ENCODE measurements at places on chromosomes 1 and 21.

DNA sequence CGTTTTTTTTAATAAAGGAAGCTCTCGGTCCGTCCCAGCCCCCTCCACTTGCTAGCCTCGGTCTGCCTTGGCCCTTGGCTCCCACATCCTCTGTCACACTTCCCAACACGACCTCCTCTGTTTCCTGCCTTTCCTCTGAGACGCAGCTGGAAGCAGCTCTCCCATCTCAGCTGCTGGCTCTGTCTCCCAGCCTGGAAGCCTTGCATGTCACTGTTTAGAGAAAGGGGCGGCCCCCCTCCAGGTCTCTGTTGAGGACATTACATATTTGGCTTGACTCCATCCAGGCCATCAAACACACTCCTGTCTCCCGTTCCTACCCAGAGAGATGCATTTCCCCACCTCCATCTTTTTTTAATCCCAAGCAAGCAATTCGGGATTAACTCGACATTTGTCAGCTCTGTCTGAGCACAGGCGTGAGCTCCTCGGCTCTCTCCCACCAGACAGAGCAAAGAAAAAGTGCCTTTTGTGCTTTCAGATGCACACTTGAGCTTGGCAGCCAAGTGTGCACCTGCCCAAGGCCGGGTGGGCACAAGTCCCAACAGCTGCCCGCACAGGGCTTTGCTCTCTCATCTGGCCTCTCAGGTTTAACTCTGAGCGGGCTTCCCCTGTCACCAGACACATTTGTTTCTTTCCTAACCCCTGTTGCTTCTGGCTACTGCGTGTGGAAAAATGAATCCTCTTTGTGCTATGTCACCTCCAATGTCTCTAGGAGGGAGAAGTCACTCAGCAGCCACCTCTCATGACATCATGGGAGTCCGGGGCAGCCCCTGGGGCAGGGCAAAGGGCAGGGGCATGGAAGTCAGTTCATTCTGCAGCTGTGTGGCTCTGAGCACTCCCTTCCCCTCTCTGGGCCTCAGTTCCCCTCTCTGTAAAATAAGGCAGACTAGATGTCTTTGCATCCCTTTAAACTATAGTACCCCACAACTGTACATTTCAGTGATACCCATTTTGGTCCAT is 108.3 kb downstream of the KCND3 start:
- H3K4me3 ChIP-seq = no peak overlapping the region
- H3K27me3 ChIP-seq = peaks cover 4% of the 10 kb centered on the region
- no peak for DNase-seq
- no peak overlapping the region for H3K27ac ChIP-seq

GRCh38 chr1:44220001-44220751 is 6.9 kb downstream of the DMAP1 start:
- no peak for DNase-seq
- no peak overlapping the region for H3K4me3 ChIP-seq
- peaks cover 47% of the 10 kb centered on the region for H3K36me3 ChIP-seq
- H3K4me1 ChIP-seq = peaks cover 7% of the 10 kb centered on the region

DNA sequence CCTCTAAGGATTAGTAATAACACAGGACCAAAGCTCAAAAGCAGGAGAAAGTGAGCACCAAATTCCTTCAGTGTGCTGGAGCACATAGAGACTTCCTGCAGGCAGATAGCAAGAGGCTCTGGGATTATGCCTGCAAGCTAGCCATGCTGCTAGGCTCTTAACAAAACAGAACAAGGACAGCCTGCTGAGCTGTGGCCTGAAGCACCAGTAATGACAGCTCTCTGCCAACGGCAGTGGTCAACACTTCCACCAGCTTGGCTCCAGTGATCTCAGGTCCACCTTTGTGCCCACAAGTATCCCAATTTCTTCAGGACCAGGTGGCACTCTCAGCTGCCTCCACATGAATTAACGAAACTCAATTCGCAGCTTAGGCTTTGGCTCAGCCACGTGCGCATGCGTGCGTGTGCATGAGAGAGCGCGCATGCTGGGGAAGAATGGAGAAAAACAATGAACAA is 64.2 kb downstream of the SLC45A1 start:
- no peak for DNase-seq
- H3K27me3 ChIP-seq = no peaks in the 10 kb centered on the region
- H3K27ac ChIP-seq = no peak overlapping the region
- H3K36me3 ChIP-seq = peaks cover 10% of the 10 kb centered on the region
- H3K4me1 ChIP-seq = peaks cover 94% of the 10 kb centered on the region

DNA sequence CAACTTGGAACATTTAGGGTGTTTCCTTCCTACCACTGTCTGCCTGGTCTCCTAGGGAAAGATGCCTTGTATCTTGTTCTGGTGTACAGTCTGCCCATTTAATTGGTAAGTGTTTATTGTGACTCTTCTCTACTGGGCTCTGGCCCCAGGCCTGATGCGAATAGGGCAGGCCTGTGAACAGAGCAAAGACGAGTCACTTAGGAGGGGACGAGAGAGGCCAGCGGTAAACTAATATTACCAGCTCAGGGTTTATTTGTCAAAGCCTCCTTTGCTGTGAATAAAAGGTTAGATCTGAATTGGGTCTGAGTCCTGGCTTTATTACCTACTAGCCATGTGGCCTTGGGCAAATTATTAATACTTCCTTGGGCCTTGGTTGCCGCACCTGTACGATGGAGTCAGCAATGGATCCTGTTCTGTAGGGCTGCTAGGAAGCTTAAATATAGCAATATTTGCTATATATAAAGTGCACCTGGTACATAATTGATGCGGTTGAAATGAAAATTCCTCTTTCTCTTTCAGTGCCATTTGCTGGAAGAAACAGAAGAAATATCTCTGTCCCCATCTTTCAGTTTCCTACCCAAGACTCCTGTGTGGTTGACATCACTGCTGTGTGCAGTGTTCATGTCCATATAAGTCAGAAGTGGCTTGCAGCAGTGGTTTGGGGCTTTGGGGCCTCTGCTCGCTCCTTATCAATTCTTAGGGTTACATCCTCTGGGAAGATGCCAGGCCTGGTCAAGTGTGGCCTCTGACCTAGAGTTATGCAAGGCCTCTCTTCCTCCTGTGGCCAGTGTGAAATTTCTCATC is 32.4 kb downstream of the MAPKAPK2 start:
- H3K4me1 ChIP-seq = peaks cover 86% of the 10 kb centered on the region
- H3K4me3 ChIP-seq = no peak overlapping the region

GRCh38 chr21:29145354-29145782 is 14.9 kb downstream of the MAP3K7CL start:
- no peak for DNase-seq
- H3K27ac ChIP-seq = no peak overlapping the region
- no peaks in the 10 kb centered on the region for H3K27me3 ChIP-seq
- H3K36me3 ChIP-seq = no peaks in the 10 kb centered on the region
- H3K4me1 ChIP-seq = no peaks in the 10 kb centered on the region

DNA sequence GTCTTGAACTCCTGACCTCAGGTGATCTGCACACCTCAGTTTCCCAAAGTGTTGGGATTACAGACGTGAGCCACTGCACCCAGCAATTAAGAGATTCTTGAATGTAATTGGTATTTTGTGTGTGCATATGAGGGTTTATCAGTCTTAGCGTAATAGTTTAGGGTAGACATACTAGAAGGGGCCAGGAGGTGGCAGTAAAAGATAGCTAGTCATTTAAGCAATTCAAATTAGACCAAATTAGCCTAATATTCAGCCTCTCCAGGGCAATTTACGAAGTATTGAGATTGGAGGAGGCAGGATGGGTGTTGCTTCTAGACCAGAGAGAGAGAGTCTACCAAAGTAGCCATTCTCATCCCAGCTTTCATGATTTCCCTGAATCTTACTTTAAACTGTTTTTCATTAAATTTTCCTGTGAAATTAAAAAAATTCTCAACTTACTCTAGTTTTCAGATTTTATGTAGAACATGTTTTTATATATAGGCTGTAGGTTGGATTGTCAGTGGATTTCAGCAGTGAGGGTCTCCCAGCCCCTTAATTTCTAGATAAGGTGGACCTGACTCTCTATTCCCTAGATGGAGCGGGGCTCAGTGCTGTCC is 119.7 kb downstream of the HHAT start:
- H3K27ac ChIP-seq = no peak overlapping the region
- no peak overlapping the region for H3K4me3 ChIP-seq
- peaks cover 14% of the 10 kb centered on the region for H3K4me1 ChIP-seq
- H3K36me3 ChIP-seq = no peaks in the 10 kb centered on the region
- no peaks in the 10 kb centered on the region for H3K27me3 ChIP-seq

DNA sequence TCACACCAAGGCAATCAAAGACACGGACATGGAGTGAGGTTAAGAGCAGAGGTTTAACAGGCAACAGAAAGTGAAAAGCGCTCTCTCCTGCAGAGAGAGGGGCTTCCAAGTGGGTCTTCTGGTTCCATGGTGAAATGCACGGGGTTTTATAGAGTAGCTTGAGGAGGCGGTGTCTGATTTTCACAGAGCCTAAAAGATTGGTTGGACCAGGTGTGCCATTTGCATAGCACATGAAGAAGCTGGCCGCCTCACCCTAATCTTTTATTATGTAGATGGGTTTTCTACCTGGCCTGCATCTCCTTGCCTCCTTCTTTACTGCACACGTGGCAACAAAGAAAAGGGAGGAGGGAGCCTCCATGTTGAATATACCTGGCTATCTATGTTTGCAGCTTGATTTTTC is 197.3 kb downstream of the RYR2 start:
- H3K27ac ChIP-seq = no peak overlapping the region
- no peaks in the 10 kb centered on the region for H3K36me3 ChIP-seq
- no peak overlapping the region for H3K4me3 ChIP-seq
- H3K4me1 ChIP-seq = no peaks in the 10 kb centered on the region
- no peaks in the 10 kb centered on the region for H3K27me3 ChIP-seq
- no peak for DNase-seq

DNA sequence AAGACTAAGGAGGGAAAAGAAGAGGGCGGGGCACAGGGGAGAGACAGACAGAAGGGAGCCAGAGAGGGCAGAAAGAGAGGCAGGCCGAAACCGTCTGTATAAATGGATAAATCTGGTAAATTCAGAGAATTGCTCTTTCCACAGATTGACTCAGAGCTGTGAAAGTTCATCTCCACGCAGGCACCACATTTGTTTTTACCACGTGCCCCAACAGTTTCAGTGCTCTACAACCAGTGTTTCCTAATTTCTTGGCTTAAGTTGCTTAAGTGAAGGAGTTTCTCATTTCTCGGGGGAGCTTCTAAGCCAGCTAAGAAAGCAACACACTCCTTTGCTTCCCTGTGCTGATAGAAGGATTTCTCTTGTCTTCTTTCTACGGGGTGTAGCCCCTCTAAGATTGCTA is 87.1 kb downstream of the ENAH start:
- no peak overlapping the region for H3K27ac ChIP-seq
- DNase-seq = no peak
- no peak overlapping the region for H3K4me3 ChIP-seq
- no peaks in the 10 kb centered on the region for H3K36me3 ChIP-seq
- peaks cover 3% of the 10 kb centered on the region for H3K27me3 ChIP-seq
- H3K4me1 ChIP-seq = no peaks in the 10 kb centered on the region

DNA sequence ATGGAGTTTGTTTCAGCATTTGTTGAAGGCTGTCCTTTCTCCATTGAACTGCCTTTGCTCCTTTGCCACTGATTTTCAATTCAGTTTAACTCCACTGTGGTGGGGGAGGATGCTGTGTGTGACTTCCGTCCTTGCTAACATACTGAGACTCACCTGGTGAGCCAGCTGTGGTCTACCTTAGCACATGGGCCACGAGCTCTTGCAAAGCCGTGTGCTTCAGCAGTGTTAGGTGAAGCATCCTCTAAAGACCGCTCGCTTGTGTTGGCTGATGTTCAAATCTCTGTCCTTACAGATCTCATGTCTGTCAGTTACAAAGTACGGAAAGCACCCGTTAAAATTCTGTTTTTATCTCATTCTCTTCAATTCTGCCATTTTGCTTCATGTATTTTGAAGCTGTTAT is 3.6 kb upstream of the SPATC1L start:
- no peak overlapping the region for H3K27ac ChIP-seq
- H3K36me3 ChIP-seq = no peaks in the 10 kb centered on the region
- peaks cover 5% of the 10 kb centered on the region for H3K4me1 ChIP-seq
- no peak overlapping the region for H3K4me3 ChIP-seq

DNA sequence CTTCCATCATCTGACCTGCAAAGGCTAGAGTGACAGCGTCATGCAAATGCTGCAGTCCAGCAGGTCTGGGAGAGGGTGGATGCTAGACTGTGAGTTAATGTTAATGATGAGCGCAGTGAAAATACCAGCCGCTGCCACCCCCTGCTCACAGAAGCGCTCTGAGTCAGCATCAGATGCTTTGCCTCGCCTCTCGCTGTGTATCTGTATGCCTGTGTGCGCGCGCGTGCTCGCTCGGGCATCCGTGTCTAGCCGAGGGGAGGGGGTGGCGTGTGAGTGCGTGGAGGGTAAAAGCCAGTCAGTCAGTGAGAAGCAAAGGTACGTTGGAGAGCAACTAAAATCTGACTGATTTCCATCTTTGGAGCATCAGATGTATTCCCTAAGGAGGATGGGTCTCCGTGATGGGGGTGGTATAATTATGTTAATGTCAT is 858.7 kb downstream of the USP25 start:
- no peak overlapping the region for H3K4me3 ChIP-seq
- no peaks in the 10 kb centered on the region for H3K27me3 ChIP-seq
- no peaks in the 10 kb centered on the region for H3K36me3 ChIP-seq
- H3K4me1 ChIP-seq = no peaks in the 10 kb centered on the region

GRCh38 chr1:225413708-225414375 is 14.0 kb downstream of the LBR start:
- H3K27ac ChIP-seq = no peak overlapping the region
- H3K4me1 ChIP-seq = no peaks in the 10 kb centered on the region
- H3K27me3 ChIP-seq = no peaks in the 10 kb centered on the region
- DNase-seq = no peak

DNA sequence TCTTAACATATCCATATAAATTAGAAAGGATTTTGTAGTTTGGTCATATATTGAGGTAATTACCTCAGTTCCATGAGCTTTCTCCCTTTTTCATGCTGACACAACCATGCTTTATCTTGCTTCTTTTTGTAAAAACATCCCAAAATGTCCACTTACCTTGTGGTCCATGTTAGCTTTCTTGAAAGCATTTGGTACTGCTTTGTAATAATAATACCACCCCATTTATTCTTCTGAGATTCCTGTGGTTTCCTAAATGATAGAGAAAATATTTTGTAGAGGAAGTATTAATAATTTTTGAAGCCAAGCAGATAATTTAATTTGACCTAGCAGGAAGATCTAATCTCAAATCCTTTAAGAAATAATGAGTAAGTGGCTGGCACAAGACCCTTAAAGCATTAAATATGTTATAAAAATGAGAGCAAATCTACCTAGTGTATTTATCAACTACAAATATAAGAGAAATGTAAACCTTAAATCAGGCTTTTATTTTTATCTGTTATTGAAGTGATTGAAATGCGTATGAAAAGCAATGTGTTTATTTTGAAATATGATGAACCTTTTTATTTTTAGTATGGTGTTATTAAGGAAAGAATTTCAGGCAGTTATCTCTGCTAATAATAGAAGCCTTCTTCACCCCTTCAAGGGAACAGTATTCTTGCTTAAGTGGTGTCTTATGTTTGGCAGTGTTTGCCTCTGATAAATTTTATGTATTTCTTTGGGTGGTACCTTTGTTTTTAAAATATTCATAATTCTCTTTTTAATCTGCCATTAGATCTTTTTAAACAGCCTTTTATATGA is 9.2 kb downstream of the PRKAA2 start:
- no peak overlapping the region for H3K27ac ChIP-seq
- no peaks in the 10 kb centered on the region for H3K36me3 ChIP-seq
- no peaks in the 10 kb centered on the region for H3K27me3 ChIP-seq
- no peaks in the 10 kb centered on the region for H3K4me1 ChIP-seq
- DNase-seq = no peak

Data from CD4-positive, alpha-beta memory T cell (primary cell).